A549 treated with RU486 at 1 μM for 4 hours (cell line): ENCODE measurements at places on chromosomes 1 and 21. TPM values are rescaled to one million over a fixed set of nuclear protein-coding genes. Genes with fewer than 3 reads are reported as not detected.

MRTO4 gene
- 69.5 to 77.2 TPM (median 70.8 TPM) in 5 replicates for total RNA-seq

SERTAD4 gene
- 0.63 to 1.5 TPM (median 0.89 TPM) in 5 replicates for total RNA-seq

SPATA45 gene
- total RNA-seq, result not detected in 5 replicates

IL19 gene
- not detected in 5 replicates for total RNA-seq

SPRR2E gene
- total RNA-seq, result not detected in 5 replicates

VHLL gene
- not detected in 5 replicates for total RNA-seq

PLPPR4 gene
- 0.02 TPM in 1 of 5 replicates, not detected in the others for total RNA-seq

RBP7 gene
- total RNA-seq, result 5.4 to 6.3 TPM (median 5.7 TPM) in 5 replicates

KRTAP19-4 gene
- total RNA-seq, result not detected in 5 replicates
